ENCODE measurements at places on chromosomes 7 and 10. TPM values are rescaled to one million over a fixed set of nuclear protein-coding genes. Genes with fewer than 3 reads are reported as not detected.

BLOC1S2 gene
- 27.8 TPM for total RNA-seq

NUTM2E gene
- not detected for total RNA-seq

FAM25A gene
- not detected for total RNA-seq

ELAPOR2 gene
- 8.9 TPM for total RNA-seq

DNA sequence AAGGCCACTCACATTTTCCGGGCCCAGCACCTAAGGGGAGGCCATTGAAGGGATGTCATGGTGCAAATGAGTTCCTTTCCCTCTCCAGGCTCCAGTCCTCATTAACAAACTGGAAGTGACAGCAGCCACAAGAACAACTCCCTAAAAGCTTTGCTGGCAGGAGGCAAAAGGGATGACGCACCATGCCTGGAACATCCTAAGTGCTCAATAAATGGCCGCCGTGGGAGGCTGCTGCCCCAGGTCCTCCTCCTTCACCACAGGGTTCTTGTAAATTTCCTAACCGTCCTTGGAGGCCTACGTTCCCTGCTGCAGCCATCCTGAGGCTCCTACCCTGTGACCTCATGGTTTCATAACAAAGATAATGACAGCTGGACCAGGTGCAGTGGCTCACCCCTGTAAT, 41.3 kb upstream of the CAMK1D start:
- DNase-seq, result peak; percentile 41

GRCh38 chr10:52782554-52782953, 10.0 kb upstream of the MBL2 start:
- DNase-seq, result no peak

- no peak for DNase-seq
Observed at GRCh38 chr10:103627111-103627892, 133.8 kb downstream of the NEURL1 start.

All from cardiac septum (tissue), 1 donor.